ENCODE measurements at places on chromosomes 4 and X. TPM values are rescaled to one million over a fixed set of nuclear protein-coding genes. Genes with fewer than 3 reads are reported as not detected.

GRCh38 chrX:106621836-106622235 lies 10.1 kb downstream of the RADX start:
- no peak for DNase-seq

The LRCH2 gene
- 1.0 TPM for total RNA-seq

DNA sequence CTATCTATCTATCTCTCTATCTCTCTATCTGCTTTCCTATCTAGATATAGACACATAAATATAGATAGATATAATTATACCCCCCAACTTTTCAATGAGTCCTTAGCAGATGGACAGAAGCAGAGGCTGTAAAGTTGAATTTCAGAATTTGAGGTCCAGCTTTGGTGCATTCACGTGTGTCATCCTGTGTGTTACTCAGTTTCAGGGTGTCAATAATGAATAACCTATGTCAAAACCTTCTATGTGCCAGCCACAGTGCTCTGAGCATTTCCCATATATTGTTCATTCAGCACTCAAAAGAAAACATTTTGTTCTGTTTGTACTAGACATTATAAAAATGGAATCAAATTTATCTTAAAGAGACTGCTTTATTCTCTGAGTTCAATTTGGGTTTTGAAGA lies 310.0 kb downstream of the ARHGAP24 start:
- DNase-seq, result no peak

DNA sequence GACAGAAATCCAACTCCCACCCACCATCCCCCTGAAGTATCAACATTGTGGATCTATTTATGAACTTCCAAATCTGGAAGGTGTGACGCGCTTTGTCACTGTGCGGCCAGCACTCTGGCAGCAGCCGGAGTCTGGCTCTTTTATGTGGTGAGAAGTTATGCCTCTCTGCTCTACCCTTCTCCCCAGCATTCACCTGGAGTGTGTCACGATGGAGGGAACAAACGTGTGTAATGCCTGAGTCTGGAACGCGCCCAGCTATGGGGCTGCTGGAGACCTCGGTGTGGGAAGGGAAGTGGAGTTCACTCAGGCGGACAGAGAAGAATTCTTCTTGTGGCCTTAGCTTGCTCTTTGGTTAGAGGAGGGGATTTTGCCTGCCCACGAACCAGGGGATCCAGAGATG lies 222.1 kb upstream of the RPL34 start:
- DNase-seq, result no peak

The CENPVL2 gene
- total RNA-seq, result not detected

- DNase-seq, result no peak
Observed at GRCh38 chr4:73523126-73523525, 41.6 kb downstream of the AFM start.

The ZCCHC12 gene
- not detected for total RNA-seq

Measured in Right ventricle myocardium superior (tissue), 1 donor.